ENCODE measurements at places on chromosomes 1 and 21.

DNA sequence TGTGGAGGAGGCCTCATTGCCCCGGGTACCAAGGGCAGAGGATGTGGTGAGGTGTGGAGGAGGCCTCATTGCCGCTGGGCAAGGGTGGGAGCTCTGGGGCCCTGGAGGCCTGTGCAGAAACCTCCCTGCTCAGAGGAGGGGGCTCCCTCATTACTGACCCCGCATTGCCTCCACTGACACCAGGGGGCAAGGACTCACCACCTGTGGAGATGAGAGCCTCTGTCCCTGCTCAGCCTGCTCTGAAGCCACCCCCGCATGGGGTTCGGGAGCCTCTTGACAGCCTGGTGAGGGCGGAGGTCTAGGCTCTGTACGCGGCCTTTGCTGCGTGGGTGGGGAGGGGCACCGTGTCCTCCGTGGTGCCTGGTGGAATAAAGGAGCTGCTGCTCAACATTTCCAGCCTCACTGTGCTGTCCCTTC, 95.0 kb upstream of the COL6A1 start:
- no peak for DNase-seq

- peak; percentile 2 for DNase-seq
Measured at GRCh38 chr1:111948209-111949171, 41.0 kb downstream of the KCND3 start.

GRCh38 chr1:4784761-4785160, 130.4 kb downstream of the AJAP1 start:
- DNase-seq: no peak

DNA sequence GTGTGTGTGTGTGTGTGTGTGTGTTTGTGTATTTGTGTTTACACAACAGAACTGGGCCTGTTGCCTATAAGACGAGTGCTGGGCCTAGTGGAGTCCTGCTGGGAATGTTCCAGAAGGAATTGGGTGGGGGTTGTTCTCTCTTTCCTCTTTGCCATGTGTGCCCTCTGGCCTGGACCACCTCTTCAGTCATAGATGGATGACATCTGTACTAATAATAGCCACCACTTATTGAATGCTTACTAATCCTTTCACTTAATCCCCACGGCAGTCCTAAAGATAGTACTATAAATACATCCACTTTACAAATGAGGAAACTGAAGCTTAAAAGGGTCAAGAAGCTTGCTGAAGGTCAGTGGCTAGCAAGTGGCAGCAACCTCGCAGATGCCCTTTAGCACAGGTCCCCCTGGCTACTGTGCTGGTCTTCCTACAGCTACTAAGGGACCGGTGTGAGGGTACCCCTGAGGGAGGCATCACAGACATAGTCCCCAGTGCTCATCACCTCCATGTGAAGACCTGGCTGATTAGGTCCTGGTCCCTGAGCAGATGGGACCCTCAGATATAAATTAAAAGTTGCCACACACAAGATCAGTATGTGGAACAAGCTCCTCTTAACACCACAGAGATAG, 55.2 kb upstream of the KIF1B start:
- DNase-seq: no peak

DNA sequence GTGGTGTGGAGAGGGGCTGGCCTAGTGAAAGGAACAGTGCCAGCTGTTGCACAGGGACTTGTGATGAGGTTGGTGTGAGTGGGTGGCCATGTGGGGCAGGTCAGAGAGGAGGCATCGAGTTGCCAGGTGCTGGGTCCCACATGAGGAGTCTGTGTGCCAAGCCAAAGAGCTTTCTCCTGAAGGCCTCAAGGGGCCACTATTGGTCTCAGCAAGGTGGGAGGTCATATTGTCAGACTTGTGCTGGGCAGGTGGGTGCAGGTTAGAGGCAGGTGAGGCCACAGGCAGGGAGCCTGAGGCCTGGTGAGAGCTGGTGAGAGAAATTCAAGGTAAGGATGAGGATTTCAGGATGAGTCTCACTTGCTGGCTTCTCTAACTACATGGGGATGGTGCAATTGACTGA, 256.8 kb downstream of the DISC1 start:
- no peak for DNase-seq

DNA sequence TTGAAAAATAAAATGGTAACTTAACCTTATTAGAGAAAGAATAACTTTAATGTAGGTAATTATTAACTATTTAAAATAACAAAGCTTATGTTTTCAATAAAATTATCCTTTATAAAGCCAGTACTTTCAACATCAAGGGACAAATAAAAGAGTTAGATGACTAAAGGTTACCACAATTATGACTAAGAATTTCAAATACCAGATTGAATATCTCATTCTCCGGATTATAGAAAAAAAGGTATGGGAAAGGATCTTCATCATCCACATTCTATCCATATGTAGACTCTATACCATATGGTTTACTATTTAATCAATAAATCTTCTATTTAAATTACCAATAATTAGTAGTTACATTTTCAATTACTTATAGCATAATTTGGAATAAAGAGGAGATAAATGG, 62.8 kb downstream of the TOR3A start:
- no peak for DNase-seq

GRCh38 chr1:8456991-8457390, 139.1 kb downstream of the SLC45A1 start:
- DNase-seq: no peak

GRCh38 chr1:86866665-86867064, 47.3 kb downstream of the SELENOF start:
- DNase-seq: no peak

DNA sequence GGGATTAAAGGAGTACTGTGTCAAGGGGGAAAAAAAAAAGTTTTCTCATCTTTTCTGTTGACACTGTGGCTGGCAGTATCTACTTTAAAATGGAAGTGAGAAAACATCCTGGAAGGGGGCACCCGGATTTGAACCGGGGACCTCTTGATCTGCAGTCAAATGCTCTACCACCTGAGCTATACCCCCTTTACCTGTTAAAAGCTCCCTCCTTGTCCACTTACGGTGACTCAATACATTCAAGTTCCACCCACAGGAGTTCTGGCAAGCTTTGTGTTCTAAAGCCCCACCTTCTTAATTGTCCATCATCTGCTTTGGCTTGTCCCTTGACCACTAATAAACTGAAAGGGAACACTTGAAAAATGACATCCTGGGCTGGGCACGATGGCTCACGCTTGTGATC, 68.2 kb downstream of the FNBP1L start:
- no peak for DNase-seq

GRCh38 chr1:199054694-199055093, 415.9 kb downstream of the PTPRC start:
- DNase-seq: no peak

- no peak for DNase-seq
Measured at GRCh38 chr1:187566354-187566753, 737.6 kb downstream of the PLA2G4A start.

GRCh38 chr21:40835184-40835694, 11.7 kb downstream of the DSCAM start:
- no peak for DNase-seq

DNA sequence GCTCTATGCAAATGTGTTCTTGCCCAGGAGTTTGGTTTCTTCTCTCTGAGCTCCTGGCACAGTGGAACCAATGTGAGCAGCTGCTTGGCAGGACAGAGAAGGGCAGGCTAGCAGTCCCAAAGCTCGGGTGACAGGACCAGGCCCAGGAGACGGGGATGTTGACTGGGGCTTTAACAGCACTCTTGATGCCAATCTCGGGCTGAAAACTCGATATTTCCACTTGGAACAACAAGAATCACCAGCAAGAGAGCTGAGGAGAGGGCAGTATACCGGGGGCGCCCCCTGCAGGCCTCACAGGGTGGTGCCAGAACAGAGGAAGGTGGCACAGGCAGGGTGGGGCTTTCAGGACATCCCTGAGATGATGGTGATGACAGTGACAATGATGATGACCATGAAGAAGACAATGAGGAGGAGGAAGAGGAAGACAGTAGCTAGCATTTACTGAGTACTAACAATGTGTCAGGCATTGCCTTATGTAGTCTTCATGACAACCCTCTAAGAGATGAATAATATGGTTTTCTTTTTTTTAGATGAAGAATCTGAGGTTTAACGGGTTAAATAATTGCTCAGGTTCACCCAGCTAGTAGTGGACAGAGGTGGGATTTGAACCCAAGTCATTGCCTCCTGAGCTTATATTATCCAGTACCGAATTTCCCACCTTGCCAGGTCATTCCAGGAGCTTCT, 2.7 kb upstream of the KCNJ9 start:
- DNase-seq: peak; percentile 70

GRCh38 chr1:87197156-87197555, 131.5 kb upstream of the LMO4 start:
- no peak for DNase-seq
